ENCODE measurements at places on chromosomes 2 and 18.

DNA sequence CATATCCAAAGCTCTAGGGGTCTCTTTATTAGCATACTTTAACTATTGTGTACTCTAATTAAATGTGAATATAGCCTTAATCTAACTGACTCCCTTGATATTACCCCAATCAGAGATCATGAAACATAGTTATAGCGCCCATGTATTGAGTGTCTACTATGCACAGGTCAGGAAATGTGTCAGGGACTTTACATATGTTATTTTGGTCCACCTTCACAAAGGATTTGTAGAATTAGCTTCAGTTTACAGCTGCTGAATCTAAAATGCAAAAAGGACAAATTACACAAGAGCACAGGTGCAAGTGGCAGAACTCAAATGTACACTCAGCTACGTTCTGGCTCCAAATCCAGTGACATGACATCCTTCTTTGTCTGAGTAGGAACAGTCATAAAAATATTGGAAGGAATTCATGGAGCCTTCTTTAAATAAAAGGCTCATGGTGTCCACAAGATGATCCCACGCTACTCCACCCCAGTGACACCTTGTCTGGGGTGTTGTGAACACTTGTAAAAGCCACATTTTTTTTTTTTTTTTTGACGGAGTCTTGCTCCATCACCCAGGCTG lies 38.7 kb upstream of the ATL2 start:
- DNase-seq: no peak

- no peak for DNase-seq
Measured at GRCh38 chr18:57683470-57683869, 61.8 kb upstream of the NARS1 start.

- DNase-seq: no peak
Measured at GRCh38 chr2:133794114-133794513, 225.9 kb upstream of the NCKAP5 start.

- DNase-seq: peak; percentile 88
Measured at GRCh38 chr2:27954771-27955383, 64.3 kb downstream of the BABAM2 start.

DNA sequence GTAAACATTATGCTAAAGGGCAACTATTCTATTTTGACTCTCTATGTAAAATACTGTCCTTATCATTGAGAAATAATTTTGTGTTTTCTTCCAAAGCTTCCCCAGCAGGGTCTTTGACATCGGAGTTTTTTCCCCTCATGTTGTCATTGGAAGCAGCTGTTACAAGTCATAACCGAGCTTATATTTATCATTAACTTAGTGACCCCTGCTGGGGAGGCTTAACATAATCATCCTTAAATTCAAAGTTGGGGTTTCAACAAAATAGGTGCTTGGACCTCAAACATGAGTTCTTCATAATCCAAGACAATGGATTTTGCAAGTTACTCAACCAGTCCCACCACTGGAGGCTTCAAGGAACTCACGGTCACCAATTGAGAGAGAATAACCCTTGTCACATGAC lies 330.9 kb downstream of the DCC start:
- DNase-seq: peak; percentile 24

DNA sequence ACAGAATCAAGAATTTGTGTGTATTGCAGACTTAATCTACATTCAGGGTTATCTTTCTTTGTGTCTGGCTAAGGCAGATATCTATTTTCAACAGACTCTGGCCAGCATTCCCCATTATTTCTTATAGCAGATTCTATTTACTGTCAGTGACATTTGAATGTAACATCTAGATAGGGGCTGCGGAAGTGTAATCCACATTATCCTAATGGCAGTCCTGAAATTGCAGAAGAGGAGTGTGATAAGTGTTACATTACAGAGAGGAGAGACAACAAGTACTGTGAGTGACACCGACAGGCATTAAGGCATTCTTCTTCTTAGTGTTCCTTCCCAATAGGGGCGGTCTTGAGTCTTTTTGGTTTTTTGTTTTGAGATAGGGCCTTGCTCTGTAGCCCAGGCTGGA lies 598.2 kb upstream of the NXPH2 start:
- no peak for DNase-seq

DNA sequence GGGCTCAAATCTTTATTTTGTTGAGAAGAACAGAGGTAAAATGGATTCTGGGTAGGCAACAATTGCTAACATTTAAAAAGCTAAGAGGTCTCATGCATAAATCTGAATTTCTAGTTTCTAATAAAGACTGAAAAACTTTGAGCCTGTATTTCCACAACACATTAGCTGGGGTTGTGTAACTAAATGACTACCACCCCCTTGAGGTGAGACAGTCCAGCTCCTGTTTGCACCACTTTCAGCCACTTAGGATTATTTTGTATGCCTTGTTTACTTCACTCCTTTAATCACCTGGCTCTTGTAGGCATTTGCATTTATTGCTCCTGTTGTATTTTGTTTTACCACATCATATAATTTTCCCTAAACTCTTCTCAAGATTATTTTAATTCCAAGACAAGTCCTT lies 376.6 kb downstream of the PTH2R start:
- DNase-seq: no peak

DNA sequence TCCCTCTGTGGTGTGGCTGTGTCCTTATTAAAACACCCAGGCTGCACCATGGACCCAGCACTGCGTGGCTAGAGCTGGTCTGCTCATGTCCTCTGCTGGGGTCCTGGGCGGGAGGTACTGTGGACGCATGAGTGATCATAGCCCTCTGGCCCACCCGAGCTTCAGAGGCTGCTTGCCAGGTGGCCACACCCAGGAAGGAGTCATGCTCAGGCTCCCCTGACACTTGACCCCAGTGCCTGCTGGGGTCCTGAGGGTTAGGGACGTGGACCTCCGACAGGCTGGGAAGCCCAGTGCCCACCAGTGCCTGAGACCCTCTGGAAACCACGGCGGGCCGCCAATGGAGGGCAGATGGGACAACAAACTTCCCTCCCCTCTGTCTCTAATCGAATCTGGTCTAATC lies 66.3 kb upstream of the HS6ST1 start:
- DNase-seq: no peak

- peak; percentile 9 for DNase-seq
Measured at GRCh38 chr18:62105376-62105775, 81.5 kb downstream of the PIGN start.

- no peak for DNase-seq
Measured at GRCh38 chr2:176612036-176612435, 342.8 kb downstream of the MTX2 start.

DNA sequence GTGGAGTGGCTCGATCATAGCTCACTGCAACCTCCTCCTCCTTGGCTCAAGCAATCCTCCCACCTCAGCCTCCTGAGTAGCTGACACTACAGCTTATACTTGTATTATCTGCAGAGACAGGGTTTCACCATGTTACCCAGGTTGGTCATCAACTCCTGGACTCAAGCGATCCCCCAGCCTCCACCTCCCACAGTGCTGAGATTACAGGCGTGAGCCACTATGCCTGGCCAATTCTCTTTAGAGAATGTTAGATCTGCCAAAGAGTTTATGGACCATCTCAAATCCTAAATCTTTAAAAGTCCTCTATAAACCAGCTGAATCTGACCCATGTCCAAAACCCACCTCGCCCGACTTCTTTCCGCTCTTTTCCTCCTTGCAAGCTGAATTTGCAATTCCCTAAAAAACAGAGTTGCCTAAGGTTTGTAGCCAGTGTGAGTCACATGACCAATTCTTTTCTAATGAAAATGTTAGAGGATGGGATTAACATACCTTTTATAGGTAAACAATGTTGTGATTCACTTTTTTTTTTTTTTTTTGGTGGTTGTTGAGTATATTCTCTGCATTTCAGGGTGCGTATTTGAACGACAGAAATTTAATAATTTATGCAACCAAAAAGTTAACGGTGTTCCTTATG lies 2.4 kb upstream of the PMAIP1 start:
- no peak for DNase-seq

- DNase-seq: no peak
Measured at GRCh38 chr2:15881120-15881433, 59.3 kb upstream of the MYCN start.

DNA sequence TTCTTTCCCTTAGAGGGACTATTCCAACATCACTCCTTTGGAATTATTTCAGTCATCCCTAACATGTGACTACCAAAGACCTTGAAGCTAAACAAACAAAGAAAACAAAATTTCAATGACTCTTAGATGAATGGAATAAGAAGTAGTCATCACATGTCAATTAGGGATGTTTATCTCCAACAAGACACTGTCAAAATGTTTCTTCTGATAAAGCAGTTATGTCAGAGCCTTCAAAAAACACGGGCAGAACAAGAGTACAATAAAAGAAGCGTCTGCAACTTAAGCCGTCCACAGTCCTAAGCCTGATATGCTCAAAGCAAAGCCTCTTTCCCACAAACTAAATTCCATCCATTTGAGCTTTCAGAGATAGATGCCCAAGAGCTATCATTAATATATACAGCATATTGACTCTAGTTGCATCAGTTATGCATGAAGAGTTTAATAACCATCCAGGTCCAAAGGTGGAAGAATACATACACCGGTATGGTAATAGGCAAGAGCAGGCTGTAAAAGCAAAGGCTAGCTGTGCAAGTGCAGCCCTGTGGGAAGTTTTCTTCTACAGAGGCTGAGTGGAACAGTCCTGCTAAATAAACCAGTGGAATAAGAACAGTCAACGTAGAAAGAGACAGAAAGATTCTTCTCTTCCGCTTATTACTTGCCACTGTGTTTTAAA lies 98.1 kb downstream of the ICA1L start:
- DNase-seq: no peak

DNA sequence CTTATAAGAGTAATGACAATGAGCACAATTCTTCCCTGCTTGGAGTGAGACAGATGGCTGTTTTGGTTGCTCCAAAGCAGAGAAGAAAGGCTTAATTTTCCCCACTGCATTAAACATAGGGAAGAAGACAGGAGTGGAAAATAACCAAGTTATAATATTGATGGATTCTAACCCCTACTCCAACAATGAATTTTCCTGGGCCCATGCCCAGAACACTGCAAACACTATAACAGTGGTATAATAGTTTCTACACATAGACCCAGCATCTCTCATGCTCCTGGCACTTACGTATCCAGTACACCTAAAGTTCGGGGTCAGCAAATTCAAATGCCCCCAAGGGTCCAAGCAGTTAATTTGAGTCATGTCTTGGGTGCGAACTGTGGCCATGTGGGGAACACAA lies 613.4 kb downstream of the PLCL1 start:
- DNase-seq: no peak

DNA sequence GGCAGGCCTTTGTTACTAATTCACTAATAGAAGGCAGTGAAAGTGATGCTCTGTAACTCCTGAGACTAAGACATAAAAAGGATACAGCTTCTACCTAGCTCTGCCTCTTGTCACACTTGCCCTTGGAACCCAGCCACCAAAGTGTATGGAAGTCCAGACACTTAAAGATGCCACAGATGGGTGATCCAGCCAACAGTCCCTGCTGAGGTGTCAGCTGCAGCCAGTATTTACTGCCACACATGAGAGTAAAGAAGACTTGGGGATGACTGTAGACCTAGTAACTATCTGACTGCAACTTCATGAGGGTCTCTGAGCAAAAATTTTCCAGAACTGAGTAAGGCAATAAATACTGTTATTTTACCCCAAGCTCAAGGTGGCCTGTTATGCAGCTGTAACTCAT lies 8.8 kb downstream of the IMMT start:
- no peak for DNase-seq
